ENCODE measurements at places on chromosomes 7 and 10.
A peak's percentile ranks its signal among the peaks of the same experiment; 100 is the strongest.

DNA sequence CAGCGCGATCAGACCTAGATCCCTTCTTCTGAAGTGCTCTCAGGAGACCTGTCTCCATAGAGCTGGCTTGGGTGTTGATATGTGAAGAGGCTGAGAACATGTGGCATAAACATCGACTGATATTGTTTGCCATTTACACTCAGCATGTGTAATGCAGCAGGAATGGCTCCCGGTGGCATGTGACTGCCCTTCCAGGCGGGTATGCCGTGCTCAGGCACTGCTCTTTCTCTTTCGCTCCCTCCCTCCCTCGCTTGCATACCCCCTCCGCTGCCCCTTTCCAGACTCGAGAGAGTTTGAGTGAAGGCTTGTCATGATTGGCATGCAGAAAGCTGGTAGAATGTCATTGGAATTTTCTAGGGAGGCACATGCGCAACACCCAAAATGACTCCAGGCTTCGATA lies 107.3 kb upstream of the PDCD4 start:
- DNase-seq, result no peak

- DNase-seq, result no peak
Measured at GRCh38 chr7:199483-200249, 7.3 kb downstream of the FAM20C start.

- no peak for DNase-seq
Measured at GRCh38 chr10:122490268-122490667, 28.9 kb downstream of the HTRA1 start.

GRCh38 chr7:20374399-20374798 lies 43.7 kb downstream of the ITGB8 start:
- DNase-seq, result no peak

DNA sequence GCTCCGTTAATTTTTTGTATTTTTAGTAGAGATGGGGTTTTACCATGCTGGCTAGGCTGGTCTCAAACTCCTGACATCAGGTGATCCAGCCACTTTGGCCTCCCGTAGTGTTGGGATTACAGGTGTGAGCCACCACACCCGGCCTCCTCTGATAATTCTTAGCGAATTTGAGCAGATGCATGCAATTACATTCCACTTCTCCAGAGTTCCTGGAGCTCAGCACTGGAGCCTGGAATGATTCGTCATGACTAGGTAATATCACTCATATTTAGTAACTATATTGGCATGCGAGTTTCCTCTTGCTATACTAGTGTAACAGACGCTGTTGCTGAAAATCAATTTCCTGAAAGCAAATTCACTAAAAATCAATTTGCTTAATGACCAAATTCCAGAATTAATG lies 86.8 kb downstream of the MKX start:
- no peak for DNase-seq

DNA sequence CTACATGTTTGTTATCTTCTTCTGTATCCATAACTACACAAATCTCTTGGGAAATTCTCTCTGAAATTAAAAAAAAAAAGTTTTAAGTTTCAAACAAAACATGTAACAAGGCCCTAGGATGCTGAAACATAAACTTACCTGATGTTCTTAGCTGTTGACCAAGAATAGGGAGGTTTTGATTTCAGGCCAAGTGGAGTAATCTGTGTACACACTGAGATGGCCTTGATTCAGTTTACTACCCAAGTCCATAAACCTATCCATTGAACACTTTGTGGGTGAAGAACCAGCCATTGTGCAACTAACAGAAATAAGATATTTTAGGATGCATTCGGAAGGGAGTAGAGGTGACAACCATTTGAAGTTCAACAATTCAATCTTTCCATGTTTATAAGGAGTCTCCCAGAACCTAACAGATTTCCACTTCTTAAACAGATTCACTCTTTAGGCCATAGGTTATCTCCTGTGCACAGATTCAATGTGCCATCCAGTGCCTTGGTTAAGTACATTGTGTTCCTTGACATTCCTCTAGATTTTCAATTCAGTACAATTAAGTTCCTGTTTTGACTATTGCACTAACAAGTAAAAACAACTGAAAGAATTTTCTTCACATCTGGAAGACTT lies 143.1 kb downstream of the CRPPA start:
- no peak for DNase-seq

GRCh38 chr10:121526135-121526790 lies 72.0 kb downstream of the FGFR2 start:
- DNase-seq, result no peak

- DNase-seq, result no peak
Measured at GRCh38 chr7:111393011-111393754, 169.1 kb downstream of the IMMP2L start.

DNA sequence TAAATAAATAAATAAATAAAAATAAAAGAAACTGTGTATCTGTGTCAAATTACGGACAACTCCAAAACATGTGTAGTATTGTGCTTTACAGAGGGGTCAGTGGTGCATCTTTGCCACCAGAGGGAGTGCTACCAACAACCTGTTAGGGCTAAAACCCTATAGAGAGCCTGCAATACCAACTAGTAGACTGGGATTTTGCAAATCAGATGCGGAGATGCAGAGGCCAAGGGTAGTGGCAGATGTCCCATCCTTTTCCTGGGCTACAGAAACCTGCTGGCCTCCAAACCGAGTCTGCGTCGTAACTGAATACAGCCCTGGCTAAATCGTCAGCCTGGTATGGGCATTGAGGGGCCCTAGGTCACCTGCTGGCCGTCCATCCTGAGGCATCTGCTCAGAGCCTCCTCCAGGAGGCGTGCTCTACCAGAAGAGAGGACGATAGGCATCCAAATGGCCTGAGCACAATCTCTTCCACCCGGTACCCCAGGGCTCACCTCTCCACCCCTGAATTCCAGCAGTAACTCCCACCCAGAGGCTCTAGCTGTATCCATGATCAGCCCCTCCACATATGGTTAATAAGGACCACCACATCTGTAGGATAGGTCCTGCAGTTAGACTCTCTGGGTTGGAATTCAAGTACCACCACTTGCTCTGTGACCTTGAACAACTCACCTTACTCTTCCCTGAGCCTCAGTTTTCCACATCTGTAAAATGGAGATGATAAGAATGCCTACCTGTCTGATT lies 6.2 kb upstream of the RRP12 start:
- DNase-seq, result peak; percentile 35

DNA sequence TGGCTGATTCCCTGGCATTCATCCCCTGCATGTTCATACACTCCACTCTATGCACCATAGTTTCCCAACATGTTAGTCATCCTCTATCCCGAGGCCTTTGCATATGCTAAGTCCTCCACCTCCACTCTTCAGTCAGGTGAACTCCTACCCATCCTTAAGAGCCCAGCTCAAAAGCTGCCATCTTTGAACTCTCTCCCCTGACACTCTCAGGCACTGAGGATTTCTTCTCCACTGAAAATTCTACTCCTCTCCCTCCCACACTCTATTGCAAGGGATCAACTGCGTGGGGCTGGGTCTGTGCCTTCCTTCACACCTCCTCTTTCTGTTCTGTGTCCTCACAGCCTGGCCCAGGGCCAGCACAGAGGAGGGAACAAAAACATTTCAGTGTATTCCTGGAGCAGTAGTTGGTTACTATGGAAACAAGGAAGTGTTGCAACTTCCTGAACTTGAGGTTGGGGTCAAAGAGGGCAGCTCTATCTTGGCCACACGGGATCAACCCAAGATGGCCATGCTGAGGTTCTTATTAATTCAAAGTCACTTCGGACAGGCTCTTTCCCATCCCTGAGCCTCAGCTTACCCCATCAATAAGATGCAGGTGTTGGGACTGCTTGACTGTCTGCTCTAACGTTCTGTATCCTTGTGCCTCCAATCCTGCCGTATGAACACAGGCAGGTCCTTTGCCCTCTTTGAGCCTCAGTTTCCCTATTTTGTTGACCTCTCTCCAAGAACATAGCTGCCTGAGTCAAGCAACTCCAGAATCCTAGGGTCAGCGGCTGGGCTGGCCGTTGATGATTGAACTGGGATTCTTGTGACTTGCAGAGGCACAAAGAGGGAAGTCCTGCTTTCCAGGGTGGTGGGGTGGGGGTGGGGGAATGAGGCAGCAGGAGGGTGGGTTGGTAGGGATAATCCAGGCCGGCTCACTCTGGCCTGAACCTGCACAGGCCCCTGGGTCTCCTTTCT lies 15.5 kb downstream of the ZMIZ1 start:
- no peak for DNase-seq

DNA sequence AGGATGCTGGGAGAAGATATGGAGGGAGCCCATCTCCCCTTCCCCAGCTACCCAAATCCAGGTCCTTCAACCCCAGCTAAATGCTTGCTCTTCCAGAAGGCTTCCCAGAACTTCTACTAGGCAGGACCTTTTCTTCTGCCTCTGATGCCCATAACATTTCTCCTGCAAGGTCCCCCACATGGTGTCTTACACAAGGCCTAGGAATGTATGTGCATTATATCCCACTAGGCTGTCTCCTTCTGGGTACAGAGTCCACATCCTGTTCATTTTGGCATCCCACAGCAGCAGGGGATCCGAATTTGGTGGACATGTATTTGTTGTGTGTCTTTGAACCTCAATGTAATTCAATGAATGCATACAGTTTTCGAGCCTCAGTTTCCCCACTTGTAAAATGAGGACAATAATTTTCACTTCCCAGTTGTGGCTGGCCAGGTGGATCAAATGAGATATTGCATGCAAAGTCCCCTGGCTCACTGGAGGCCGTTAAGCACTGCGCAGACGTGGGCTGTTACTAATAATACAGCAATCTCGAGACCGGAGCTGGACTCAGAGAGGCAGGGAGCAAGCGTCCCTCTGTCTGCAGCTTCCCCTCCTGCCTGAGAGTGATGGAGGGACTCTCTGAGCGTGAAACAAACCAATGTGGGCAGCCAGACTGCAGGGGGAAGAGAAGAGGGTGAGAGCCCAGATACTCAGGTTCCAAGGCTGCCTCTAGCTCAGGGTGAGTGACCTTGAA lies 18.6 kb upstream of the YWHAG start:
- DNase-seq, result no peak

- DNase-seq, result no peak
Measured at GRCh38 chr10:30759423-30759822, 129.9 kb upstream of the LYZL2 start.

GRCh38 chr10:63346015-63346441 lies 119.7 kb downstream of the JMJD1C start:
- no peak for DNase-seq

- DNase-seq, result no peak
Measured at GRCh38 chr10:34101001-34101400, 714.1 kb downstream of the PARD3 start.

DNA sequence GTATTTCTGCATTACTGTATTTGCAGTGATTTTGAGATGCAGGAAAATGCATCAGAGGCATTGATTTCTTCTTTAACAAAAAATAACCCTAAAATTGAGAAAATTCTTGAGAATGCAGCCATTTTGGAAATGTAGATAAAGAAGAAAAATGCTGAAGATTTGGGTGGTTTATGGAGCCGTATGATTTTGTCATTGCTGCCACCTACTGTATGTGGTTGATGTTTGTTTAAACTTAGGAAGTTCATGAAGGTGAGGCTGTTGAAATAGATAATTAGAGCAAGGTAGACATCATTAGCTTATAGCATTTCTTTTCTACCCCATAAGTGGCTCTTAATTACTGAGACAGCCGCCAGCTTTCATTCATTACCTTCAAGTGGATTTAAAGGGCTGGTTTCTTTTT lies 92.1 kb upstream of the SAMD8 start:
- no peak for DNase-seq
